SIG-M5 (cell line): ENCODE measurements at places on chromosomes 4 and X.

GRCh38 chr4:152072906-152073305 lies 312.1 kb upstream of the GATB start:
- DNase-seq = no peak

- no peak for DNase-seq
Measured at GRCh38 chrX:4110964-4111363, 397.5 kb upstream of the PRKX start.

- DNase-seq = no peak
Measured at GRCh38 chr4:2324891-2325290, 63.0 kb upstream of the MXD4 start.

DNA sequence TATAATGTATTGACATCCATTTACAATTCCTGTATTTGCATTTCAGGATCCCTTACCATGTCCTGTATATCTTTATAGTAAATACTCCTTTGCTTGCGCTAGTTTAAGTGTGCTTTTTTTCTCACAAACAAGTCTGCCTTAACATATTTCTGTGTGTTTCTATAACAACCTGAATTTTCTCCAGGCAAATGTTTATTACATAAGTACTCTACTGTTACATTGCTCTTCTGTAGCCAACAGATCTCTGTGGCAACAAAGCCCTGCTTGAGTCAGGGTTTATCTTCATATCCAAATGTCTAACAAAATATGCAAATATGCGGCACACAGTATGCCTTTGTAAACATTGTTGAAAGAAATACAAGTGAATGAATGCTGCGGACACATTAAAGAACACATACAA lies 625.5 kb downstream of the TLL1 start:
- no peak for DNase-seq

DNA sequence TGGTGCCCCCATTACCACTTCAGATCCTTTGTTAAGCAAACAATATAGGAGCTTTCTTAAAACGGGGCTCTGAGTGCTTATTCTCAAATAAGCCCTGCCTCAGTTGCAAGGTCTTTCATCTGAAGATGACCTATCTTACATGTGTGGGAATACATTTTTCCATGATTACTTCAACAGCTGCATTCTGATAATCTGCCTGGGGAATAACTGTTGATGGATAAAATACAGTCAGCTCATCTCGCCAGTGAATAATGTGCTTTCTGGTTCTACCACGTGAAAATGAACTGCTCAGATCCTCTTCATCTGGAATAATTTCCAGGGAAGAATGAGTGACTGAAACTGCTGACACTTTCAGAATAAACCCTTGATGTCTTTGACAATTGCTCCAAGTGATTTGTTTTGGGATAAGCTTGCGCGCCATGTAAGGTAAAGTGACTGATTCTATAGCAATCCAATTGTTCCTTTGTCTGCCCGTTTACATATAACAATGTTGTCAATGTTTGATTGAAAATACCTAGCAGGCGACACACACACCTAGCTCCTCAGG lies 161.3 kb downstream of the RTL9 start:
- DNase-seq = no peak

GRCh38 chr4:185624259-185624589 lies 88.9 kb upstream of the PDLIM3 start:
- no peak for DNase-seq

DNA sequence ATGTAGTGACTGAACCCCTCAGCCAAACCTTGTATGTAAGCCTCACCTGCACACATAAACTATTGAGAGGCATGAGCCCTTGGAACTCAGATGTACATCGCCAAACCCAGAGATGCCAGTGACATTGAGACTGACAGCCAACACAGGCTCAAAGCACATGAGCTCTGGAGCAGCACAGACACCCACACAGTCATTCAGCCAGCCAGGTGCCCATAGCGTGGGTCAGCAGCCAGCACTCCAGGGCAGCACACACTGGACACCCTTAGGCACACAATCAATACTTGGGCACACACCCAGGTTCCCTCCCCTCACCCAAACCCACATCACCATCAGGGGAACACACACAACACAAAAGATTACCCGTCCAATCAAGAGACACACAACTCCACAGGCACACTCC lies 4.3 kb upstream of the TIMP1 start:
- DNase-seq = no peak

DNA sequence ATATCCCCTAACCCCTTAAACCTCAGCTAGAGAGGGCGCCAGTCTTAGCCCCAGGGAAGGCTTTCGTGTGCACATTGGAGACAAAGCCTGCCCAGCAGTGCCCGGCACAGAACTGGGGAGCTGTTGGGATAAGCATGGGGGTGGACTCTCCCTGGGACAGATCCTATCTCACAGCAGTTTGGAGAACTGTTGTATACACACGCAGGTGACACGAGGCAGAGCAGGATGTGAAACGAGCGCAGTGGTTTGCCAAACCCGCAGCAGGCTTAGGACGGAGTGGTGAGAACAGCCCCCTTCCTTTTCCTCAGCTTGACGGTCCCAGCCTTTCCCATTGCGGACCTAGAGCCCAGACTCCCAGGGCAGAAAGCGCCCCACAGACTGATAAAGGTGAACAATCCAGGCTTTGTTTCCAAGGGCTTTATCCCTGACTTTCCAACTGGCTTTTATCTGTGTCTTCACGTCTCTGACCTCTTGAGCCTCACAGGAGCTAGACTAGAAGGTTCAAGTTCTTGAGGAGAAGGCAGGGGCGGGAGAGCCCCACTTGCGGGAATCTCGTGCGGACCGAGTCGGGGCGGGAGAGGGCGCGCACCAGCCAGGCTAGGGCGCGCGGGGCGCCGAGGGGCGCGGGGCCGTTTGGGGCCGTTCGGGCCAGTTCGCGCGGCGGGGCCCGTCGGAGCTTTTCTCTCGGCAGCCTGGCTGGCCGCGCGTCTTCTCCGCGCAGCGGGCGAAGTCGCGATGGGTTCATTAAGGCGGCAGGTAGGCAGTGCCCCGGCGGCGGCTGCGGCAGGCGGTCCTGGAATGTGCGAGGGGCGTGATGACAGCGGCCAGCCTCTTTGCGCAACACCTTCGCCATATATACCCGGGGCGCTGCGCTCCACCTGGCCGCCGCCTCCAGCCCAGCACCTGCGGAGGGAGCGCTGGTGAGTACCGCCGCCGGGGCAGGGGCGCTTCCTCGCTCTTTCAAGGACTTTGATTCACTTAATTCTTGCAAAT lies at the start of gene SLC34A2:
Gene SLC34A2, plus strand, starts transcription at position 881 of the 993 bp plus-strand sequence. CDS start 6,650 bp downstream, outside the sequence.
- no peak for DNase-seq

DNA sequence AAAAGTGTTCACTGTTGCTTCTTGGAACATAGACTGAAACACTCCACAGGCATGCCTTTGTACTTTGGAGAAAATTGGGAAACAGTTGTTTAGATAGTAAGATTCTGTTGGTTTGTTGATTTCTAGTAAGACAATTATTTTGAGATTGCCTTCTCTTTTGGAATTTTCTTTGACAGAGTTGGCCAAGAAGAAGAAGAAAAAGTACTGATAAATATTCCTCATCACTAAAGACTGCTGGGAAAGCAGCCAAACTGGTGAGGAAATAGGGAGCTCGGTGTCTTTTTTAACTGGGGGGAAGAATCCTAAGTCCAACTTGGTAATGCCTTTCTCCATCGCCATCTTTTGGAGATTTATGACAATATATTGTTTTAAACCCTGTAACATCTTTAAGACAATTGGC lies 370.7 kb downstream of the GPAT3 start:
- no peak for DNase-seq

DNA sequence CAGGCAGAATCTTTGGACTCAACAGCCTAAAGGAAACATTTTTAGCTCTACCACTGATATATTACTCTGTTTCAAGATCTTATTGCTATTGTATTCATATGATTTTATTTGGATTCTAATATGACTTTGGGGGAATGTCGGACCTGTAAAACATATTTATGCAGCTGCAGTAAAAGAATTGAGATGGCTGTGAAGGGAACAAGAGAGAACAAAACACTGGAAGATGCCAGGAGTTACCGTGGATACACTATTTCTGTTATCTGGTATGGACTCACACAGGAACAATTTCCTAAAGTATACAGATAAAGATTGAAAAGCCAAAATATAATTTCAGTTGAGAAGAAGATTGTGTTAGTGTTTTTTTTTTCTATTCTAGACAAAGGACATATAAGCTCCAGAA lies 113.0 kb upstream of the DCLK2 start:
- DNase-seq = no peak

- DNase-seq = no peak
Measured at GRCh38 chr4:150366487-150366999, 215.4 kb upstream of the MAB21L2 start.

DNA sequence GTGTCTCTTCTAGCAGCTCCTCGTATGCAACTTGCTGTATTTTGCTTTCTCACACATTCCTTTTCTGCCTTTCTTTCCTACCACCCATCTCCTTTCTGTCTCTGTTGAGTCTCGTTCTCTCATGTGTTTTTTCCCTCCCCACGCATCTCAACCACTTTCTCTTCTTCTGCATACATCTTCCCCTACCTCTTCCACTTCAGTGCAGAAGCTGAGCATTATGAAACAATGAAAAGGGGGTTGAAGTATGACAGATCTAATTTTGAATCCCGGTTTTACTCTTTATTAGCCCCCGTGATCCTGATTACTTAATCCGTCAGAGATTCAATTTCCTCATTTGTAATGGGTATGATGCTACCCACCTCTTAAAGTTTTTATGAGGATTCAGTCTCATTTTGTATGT lies 7.3 kb downstream of the FAM241A start:
- no peak for DNase-seq

- DNase-seq = no peak
Measured at GRCh38 chrX:78979789-78980464, 34.7 kb downstream of the P2RY10 start.

DNA sequence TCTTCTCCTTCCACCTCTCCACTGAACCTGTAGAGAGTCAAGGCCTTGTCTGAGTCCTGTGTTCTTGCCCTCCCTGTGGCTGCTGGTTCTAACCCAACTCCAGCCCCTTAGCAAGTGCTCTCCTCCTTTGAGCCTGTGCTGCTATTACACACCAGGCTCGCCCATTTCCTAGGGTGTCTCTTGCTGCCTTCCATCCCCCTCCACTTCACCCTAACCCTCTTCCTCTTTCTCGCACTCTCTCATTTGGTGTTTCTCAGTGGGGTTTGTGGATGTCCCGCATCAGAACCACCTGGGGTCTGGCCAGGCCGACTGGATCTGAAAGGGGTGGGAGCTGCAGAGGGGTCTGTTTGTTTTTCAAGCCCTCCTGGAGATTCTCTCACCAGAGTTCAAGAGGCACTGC lies 156.7 kb downstream of the SPRY1 start:
- no peak for DNase-seq

DNA sequence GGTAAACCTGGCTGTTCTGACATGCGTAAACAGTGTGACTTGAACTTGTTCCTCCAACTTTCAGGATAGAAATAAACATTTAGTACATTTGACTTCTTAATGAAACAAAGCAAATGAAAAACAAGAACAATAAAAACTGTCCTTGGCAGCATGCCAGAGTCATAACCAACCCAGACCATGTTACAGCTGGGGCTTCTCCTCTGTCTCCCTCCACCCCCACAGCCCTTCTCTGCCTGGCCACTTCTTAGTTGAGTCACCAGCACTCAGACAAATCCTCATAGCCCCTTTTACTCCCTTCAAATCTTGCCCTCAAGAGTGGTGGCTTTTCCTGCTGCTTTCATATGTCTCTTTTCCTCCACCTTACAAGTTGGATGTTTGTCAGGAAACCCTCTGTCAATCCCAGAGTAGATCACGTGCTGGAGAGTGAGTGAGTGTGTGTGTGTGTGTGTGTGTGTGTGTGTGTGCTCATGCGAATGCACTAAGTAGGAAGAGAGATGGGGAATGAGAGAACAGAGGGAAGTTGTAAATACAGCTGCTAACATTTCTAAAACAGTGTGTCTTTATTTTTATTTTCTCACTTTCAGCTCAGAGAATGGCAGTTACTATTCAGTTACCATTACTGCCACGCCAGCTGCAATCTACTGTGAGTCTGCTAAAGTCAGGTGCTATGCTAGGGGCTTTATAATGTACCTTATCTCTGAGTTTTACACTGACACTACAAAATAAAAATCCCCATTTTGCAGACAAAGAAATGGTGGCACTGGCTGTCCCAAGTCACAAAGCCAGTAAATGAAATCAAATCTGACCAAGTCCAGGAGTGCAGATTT lies 15.0 kb downstream of the SCARB2 start:
- DNase-seq = no peak

GRCh38 chr4:112813790-112814189 lies 176.8 kb downstream of the LARP7 start:
- no peak for DNase-seq

DNA sequence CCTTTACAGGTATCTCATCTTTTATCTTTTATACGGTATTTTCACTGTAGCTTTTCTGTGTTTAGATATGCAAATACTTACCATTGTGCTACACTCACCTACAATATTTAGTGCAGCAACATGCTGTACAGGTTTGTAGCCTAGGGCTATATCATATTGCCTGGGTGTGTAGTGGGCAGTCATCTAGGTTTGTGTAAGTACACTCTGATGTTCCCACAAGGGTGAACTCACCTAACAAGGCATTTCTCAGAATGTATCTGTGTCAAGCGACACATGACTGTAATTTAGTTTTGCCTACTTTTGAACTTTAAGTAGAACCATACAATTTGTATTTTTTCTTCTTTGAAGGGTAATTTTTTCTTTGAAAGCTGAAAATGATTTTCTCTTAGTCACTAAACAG lies 54.2 kb upstream of the SLC10A4 start:
- DNase-seq = no peak

- DNase-seq = no peak
Measured at GRCh38 chr4:163331629-163332376, 593 bp downstream of the NPY1R start.

GRCh38 chr4:165537028-165537648 lies 158.3 kb downstream of the CPE start:
- no peak for DNase-seq

- DNase-seq = no peak
Measured at GRCh38 chr4:77500801-77501200, 104.8 kb upstream of the CXCL13 start.

DNA sequence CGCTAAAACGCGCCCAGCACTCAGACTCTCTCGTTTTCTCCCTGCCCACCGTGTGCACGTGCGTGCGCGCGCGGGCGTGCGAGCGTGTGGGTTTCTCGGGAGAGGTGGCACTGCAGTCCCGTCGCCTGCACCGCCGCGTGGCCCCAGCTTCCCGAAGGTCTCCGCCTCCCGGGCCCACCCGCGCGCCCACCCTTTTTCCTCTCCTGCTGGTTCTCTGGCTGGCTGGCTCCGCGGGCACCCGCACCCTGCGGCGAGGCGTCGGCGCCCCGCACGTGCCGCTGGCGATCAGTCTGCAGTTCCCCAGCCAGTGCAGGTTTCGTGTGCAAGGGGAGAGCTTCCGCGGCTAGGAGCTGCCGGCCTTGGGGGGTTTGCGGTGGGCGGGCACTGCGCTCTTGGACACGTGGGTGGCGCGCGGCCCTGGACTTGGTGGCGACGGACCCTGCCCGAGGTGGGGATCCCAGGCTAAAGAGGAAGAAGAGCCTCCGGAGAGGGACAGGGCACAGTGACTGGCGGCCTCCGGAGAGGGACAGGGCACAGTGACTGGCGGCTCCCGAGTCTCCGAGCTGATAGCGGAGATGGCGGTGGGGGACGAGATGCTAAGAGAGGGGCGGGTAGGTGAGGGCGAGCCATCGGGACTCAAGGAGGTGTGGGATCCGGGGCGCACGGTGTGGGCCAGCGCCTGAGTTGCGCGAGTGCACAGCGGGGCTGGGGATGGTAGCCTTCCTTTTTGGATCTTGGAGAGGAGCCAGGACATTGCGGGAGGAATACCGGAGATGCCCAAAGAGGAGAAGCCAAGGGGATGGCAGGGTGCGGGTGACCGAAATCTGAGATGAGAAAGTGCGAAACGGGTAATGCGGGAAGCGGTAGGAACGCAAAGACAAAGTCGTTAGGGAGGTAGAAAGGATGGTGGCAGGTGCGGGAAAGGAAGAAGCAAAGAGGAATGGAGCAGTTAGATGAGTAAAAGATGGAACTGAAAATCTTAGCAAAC lies at the start of gene FAM184B:
Gene FAM184B, minus strand, starts transcription at position 322 of the 988 bp plus-strand sequence. CDS start 322 bp downstream, outside the sequence.
- no peak for DNase-seq
